ENCODE measurements at places on chromosomes 3 and 15. TPM values are rescaled to one million over a fixed set of nuclear protein-coding genes. Genes with fewer than 3 reads are reported as not detected.

Gene DNAH12
- 0.05 TPM for total RNA-seq

DNA sequence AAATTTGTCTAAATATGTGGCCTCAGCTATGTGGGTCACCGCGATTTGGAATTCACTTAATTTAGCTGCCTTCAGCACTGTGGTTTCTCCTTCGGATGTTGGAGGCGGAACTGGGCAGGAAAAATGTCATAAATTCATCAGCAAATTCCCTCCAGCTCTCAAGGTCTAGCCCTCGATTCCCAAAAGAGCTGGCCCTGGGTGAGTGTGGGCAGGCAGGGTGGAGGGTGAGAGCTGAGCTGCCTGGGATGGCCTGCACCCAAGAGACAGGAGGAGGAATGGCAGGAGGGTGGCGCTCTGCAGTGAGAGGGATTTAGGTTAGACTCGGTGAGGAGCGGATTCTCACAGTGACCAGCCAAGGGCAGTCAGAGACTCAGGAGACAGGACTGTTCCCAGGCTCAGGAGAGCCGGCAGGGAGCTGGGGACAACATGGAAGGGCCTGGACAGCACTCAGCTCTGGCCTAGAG, 57.1 kb downstream of the FEM1B start:
- no peak for DNase-seq

- DNase-seq, result no peak
Measured at GRCh38 chr3:187228740-187229139, 31.5 kb downstream of the RTP1 start.

Gene ENTPD3
- total RNA-seq, result 11.0 TPM

Gene PTX3
- 0.55 TPM for total RNA-seq

- DNase-seq, result no peak
Measured at GRCh38 chr15:93072011-93072410, 17.0 kb downstream of the RGMA start.

- no peak for DNase-seq
Measured at GRCh38 chr3:172258624-172259023, 189.6 kb downstream of the GHSR start.

- DNase-seq, result no peak
Measured at GRCh38 chr15:42232606-42233005, 24.5 kb upstream of the VPS39 start.

- DNase-seq, result no peak
Measured at GRCh38 chr3:99419116-99419515, 219.3 kb upstream of the COL8A1 start.

DNA sequence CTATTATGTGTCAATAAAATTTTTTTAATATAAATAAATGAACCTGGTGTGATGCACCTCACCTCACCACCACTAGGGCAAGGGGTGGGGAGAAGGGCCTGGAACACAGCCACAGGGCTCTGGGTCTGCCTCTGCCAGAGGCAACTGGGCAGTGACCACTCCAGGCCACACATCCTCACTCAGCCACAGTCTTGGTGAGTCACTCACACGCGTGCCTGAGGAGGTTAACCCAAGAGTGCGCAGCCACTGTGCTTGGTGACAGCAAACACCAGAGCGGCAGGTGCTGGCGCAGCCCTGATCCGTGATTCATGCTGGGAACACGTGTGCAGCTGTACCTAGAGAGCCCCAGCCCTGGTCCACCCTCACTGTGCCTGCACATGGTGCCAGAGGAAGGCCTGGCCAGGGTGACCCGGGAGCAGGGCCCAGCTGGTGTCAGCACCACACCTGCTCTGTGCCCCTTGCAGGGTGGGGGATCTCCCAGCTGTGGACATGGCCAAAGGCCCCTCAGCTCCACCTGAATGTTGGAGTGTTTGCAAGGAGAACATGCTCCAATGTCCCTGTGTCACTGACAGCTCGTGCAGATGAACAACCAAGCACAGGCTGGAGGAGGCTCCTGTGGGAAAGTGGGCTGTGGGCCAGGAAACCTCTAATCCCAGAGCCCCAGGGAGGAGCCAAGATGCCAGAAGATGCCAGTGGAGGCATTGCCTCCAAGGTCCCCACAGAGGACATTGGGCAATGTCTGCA, 2.1 kb downstream of the SLC41A3 start:
- no peak for DNase-seq

- no peak for DNase-seq
Measured at GRCh38 chr3:18237251-18238005, 187.7 kb downstream of the SATB1 start.

- no peak for DNase-seq
Measured at GRCh38 chr15:53193149-53193548, 403.0 kb upstream of the ONECUT1 start.

Gene MEIS2
- 53.4 TPM for total RNA-seq
